ENCODE measurements at places on chromosomes 16 and 17.

DNA sequence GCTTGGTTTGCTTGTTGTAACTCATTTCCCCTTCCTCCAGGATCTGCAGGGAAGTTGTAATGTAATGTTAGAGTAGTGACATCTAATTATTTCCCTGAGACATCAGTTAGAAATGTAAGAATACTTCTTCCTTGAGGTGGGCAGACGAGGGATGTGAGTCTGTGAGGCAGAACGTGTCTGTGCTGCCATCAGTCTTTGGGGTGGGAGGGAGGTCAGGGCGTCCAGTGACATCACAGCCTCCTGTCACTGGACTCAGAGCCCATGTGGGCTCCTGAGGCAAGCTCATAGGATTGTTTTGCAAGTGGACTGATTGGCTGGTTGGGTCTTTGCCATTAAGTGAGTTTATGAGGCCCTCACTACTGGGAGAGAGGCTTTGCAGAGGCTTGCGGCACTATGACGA lies 188.8 kb downstream of the CCDC182 start:
- no peak for DNase-seq

DNA sequence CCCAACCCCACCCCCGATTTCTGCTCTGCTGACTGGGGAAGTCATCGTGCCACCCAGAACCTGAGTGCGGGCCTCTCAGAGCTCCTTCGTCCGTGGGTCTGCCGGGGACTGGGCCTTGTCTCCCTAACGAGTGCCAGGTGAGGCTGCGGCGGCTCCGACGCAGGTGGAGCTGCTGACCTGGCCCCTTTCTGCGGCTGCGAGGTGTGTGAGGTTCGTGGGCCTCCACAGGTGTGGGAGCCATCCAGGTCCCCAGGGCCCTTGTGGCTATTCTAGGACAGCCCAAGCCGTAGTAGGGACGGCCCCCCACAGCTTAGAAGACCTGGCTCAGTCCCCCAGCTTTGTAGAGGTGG lies 3.0 kb downstream of the UBE2I start:
- DNase-seq = no peak

DNA sequence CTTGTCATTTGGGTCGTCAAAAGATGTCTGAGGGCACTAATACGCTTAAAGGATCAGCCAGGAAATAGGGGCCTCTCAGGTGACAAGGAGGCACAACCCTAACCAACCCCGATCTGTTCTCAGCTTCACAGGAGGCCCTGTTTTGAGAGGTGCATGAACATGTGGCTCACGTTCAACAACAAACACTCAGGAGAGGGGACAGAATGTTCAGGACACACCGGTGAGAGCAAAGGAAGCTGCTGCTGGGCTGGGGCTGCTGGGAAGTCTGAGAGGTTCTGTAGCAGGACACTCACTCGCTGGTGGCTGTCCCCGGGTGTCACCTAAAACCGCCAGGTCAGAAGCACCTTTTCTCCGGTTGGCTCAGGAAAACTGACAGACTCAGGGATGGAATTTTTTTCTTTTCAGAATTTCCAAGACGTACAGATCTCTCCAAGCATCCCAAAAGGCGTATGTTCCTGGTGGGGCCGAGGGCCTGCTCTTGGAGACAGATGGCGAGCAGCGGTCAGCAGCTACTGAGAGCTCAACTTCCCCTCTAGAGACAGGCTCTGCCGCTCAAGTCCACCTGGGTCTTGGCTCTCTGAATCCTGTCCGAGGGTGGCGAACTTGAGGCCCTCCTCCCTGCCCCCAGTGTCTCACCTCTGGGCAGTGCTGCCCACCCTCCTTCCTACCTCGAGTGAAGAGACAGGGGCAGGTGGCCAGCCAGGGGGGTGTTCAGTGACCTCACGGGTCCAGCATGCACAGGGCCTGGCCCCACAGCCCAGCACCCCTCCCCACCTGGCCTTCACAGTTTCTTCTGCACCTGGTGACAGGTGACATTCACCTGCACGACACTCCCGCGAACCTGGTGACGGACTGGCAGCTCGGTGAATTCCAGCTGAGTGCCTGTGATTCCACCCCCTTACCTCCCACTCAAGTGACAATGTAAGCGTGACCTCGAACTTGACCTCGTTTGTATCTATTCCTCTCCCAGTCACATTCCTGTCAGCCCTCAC lies 22.9 kb downstream of the CLUH start:
- no peak for DNase-seq

DNA sequence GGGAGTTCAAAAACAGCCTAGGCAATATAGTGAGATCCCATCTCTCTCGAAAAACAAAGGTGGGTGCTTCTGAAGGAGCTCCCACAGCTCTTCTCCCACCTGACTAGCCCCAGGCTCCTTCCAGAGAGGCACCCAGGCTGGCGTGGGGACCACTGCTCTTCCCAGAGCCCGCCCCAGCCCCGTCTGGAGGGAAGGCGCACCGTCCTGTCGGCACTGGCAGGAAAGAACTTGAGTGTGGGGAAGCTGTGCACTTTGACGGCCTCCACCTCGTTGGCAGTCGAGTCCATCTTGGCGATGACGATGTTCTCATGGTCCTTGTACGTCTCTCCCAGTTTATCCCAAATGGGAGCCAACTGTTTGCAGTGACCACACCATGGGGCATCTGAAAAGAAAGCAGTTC lies 10.5 kb upstream of the PPP1R27 start:
- DNase-seq = no peak

DNA sequence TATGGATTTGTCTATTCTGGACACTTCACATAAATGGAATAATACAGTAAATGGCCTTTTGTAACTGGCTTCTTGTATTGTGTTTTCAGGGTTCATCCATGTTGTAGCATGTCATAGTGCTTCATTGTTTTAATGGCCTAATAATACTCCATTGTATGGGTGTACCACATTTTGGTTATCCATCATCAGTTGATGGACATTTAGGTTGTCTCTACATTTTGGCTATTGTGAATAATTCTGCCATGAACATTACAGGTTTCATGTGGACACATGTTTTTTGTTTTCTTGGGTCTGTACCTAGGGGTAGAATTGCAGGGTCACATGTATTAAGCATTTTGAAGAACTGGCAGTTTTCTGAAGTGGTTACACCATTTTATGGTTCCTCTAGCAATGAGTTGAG lies 223.5 kb upstream of the CACNG5 start:
- DNase-seq = no peak

- DNase-seq = no peak
Measured at GRCh38 chr16:781346-782010, 6.7 kb downstream of the RPUSD1 start.

- no peak for DNase-seq
Measured at GRCh38 chr17:72123530-72124437, 3.0 kb downstream of the SOX9 start.

GRCh38 chr16:74465851-74466685 lies 44.8 kb upstream of the CLEC18B start:
- DNase-seq = no peak

GRCh38 chr17:66944351-66945146 lies 20.0 kb upstream of the CACNG4 start:
- no peak for DNase-seq

DNA sequence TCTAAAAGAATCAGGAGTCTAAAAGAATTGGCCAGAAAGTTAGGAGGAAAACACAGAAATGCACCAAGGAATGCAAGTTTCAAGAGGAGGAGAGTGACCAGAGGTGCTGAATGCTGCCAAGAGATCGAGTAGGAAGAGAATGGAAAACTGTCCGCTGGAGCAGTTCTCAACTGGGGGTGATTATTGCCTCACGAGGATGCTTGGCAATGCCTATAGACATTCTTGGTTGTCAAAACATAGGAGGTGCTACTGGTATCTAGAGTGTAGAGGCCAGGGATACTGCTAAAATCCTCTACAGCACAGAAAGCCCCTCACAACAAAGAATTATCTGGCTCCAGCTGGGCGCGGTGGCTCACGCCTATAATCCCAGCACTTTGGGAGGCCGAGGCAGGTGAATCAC lies 82.1 kb upstream of the NOL11 start:
- DNase-seq = no peak

DNA sequence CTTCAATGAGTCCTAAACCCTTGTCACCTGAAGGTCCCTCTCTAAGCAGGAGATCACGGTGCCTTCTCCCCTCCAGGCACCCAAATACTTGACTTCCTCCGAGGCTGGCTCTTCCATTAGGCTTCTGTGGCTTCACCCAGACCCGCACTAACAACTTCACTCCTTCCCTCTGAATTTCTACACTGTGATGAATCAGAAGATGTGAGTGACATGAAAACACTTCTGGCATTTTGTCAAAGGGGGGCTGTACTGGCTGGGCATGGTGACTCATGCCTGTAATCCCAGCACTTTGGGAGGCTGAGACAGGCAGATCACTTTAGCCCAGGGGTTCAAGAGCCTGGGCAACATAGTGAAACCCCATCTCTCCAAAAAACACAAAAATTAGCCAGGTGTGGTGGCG lies 72.6 kb upstream of the CNEP1R1 start:
- DNase-seq = no peak

DNA sequence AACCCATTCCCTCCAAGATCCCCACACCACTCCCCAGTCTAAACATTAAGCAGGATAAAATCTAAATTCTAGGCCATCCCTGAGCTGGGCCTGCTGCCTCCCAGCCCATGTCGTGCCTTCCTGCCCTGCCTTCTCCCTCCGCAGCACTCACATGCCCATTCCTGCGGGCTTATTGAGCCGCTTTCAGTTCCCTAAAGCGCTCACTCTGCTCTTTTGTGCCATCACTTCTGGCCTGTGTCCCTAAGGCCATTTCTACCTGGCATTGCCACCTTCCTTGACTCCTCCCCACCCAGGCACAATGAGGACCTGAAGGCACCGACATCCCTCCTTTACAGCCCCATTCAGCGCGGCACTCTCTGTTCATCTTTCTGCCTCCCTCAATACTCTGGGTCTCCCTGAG lies 13.0 kb upstream of the RAB5C start:
- no peak for DNase-seq

DNA sequence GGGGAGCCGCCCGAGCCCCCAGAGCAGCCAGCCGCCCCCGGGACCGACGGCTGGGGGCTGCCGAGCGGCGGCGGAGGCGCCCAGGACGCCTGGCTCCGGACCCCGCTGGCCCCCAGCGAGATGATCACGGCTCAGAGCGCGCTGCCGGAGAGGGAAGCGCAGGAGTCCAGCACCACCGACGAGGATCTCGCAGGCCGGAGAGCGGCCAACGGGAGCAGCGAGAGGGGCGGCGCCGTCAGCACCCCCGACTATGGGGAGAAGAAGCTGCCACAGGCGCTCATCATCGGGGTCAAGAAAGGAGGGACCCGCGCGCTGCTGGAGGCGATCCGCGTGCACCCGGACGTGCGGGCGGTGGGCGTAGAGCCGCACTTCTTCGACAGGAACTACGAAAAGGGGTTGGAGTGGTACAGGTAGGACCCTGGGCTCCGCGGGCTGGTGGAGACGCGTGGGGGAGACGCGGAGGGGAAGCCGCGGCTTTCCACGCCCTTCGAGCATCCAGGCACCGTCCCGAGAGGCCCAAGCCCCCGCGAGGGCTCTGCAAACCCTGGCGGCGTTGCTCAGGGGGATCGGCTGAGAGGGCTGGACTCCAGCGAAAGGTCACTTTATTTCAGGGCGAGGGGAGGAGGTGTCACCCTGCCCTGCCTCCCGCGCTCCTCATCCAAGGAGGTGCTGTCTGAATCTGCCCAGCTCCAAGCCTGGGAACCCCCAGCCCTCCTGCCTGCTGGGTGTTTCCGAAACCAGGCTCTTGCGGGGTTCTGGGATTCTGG lies 1.2 kb downstream of the HS3ST4 start:
- no peak for DNase-seq

- DNase-seq = no peak
Measured at GRCh38 chr17:74330446-74330845, 4.4 kb downstream of the KIF19 start.

DNA sequence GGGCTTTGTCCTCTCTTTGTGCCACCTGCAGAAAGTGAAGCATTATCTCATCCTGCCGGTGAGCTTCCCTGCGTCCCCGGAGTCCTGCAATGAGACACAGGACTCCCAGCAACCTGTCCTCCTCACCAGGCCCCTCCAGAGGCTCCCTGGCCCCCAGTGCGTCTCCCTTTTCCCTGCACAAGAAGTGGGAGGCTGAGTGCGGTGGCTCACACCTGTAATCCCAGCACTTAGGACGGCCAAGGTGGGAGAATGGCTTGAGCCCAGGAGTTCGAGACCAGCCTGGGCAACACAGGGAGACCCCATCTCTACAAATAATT lies 8.4 kb downstream of the GRB7 start:
- no peak for DNase-seq

GRCh38 chr17:63399316-63399715 lies 46.8 kb downstream of the CYB561 start:
- DNase-seq = no peak

DNA sequence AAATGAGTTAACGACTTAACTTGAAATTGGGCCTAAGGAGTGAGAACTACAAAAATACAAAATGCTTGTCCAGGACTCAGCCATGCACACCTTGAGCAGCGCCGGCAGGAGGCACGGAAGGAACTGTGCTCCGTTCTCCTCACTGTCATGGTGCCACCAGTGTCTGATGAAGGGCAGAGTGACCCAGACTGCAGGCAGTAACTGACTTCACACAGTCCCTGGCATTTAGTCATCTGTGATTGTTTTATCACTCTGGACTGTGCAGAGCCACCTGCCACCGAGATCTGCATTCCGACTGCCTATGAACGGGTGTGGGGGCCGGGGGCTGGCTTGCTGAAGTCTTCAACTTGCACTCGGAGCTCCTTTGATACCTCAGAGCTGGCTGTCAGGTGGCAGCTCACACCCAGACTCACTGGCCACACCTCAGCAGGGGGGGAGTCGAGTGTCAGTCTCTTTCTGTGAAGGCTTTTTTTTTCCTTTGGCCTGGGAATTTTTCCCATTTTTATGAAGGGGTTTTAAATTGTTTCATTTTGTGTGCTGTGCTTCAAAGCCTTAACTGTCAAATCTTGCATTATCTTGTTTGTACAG lies 20.2 kb upstream of the ENDOV start:
- no peak for DNase-seq

GRCh38 chr16:48334325-48334724 lies 50.9 kb downstream of the SIAH1 start:
- DNase-seq = no peak

GRCh38 chr16:70691223-70692129 lies 5.6 kb upstream of the MTSS2 start:
- no peak for DNase-seq

DNA sequence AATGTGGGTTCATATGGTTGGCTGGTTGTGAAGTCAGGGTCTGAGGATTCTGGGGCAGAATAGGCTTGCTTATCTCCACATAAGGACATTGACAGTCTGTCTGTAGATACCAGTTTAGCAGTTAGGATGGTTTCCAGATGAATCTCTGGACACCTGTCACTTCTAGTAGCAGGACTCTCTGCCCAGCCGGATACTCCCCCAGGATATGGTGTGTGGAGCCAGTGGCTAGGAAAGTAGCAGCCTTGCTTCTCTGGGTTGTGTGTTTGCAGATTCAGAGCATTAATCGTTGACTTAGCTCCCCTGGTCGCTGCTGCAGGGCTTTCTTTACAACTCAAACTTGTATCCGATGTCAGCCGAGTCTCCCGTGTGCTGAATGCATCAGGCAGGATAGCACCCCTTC lies 45.2 kb downstream of the CLEC16A start:
- DNase-seq = no peak

DNA sequence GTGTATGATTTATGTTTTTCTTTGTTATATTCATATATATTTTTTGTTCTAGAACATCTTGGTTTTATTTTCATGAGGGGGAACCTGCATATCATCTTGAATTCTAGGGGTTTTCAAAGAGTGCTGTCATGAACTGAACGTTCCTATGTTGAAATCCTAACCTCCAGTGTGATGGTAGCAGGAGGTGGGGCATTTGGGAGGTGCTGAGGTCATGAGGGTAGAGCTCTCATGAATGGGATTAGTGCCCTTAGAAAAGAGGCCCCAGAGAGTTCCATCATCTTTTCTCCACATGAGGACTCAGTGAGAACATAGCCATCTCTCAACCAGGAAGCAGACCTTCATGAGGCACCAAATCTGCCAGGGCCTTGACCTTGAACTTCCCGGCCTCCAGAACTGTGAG lies 34.6 kb upstream of the CCDC182 start:
- no peak for DNase-seq

Measured in CD4-positive, alpha-beta T cell treated with Interferon alpha-2 for 1 hour (primary cell).